Stimulated activated CD4-positive, alpha-beta T cell treated with anti-CD3 and anti-CD28 coated beads, TNF-alpha, amount 100 ng/mL, for 4 hours (primary cell): ENCODE measurements at places on chromosomes 12 and 14.

DNA sequence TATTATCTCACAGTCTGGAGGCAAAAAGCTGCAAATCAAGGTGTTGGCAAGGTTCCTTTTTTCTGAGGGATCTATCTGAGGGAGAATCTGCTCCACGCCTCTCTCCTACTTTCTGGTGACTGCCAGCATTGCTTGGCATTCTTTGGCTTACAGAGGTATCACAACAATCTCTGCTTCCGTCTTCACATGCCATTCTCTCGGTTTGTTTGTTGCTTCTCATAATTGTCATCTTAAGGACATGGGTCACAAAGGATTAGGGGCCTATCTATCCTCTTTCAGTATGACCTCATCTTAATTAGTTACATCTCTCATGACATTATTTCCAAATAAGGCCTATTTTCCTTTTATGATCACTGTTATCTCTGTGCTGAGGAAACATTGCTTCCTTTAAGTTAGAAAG lies 345.0 kb downstream of the FOXG1 start:
- DNase-seq, result no peak

GRCh38 chr12:19841451-19841850 lies 402.2 kb downstream of the AEBP2 start:
- no peak for DNase-seq

GRCh38 chr14:64823305-64823861 lies 56.3 kb downstream of the SPTB start:
- DNase-seq, result peak; percentile 35

- no peak for DNase-seq
Observed at GRCh38 chr12:22190969-22191368, 143.5 kb downstream of the ST8SIA1 start.

- no peak for DNase-seq
Observed at GRCh38 chr12:52044292-52044983, 6.8 kb upstream of the NR4A1 start.

DNA sequence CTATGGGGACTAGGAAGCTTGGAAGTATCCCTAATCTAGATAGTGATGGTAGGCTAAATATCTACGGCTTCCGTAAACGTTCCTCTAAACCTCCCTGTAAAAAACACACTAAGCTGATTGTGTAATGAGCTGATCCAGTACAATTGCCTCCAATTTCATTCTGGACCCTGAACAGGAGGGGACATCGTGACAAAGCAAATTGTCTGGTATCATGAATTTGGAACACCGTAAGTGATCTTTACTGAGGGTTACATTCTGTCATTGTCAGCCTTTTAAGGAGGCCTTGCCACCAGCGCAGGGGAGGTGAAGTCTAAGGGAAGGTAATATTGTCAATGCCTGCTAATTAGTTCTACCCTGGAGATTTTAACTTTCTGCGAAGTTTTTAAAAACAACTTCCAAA lies 487 bp upstream of the MGST1 start:
- DNase-seq, result no peak

DNA sequence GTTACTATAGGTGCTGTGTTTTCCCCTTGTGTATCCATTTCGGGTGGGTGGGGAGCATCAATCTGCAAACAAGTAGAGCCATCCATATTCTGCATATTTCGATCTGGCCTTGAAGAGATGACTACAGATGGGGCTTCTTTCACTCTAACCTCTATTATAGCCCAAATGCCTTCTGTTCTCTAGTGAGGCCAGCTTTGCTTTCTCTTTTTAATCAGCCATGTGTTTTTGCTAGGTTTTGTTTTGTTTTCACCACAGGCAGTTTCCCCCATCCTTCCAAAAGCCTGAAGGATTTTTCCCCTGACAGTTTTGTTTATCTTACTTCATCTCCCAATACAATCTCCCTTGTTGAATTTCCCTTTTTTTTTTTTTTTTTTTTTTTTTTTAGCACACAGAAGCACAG lies 224.1 kb downstream of the BTG1 start:
- DNase-seq, result no peak

DNA sequence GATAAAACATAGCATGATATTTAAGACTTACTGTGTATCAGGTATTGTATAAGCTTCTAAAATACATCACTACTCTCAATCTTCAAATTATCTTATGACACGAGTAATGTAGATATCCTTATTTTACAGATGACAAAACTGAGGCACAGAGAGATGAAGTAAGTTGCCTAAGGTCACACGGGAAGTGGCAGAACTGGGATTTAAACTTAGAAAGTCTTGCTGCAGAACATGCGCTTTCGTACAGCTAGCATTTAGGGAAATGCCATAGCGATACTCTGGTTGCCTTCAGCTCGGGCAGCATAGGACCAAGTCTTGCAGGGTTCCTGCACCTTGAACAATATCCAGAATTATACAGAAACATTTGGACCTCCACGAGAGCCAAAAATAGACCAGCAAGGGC lies 162.4 kb downstream of the BRMS1L start:
- DNase-seq, result no peak

GRCh38 chr14:67986131-67986841 lies 166.7 kb downstream of the RAD51B start:
- no peak for DNase-seq

DNA sequence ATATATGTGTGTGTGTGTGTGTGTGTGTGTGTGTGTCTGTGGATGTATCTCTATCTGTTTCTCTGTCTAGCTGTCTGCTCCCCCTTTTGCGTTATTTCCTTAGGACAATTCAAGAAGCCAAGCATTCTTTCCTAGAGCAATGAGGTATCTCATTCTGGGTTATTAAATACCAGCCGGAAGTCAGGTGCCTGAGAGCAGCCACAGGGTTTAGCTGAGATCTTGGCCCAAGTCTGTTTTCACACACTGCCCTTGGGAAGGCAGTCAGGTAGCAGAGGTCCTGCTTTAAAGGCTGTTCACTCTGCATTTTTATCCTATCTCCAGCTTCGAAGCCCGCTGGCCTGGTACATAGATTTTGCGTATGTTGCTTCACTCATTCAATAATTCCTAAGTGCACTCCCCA lies 76.8 kb downstream of the TSPAN9 start:
- DNase-seq, result no peak

GRCh38 chr14:91237219-91237618 lies 7.3 kb downstream of the GPR68 start:
- DNase-seq, result no peak

DNA sequence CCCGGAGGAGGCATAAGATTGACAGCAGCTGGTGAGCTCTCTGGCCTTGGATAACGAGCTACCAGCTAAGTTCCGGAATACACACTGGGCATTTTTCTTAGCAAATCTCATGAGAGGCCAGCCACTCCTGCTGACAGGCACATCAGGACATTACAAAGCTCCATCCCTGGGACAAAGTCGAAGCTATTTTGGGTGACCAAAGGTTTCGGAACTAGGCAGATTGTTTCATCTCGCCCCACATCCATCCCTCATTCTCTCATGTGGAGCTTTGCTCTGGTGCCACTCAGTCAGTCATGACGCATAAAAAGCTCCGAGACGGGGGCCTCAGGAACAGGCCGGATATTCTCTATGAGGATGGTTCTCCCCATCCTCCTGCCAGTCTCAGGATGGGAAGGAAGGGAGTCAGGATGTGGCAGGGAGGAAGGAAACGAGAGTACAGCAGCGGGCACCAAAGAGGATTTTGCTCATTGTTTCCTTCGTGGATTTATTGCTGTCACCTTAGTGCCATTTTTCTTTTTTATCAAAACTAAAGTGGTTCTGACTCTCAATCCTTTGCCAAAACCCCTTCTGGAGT lies 253.1 kb upstream of the FKBP4 start:
- DNase-seq, result no peak

DNA sequence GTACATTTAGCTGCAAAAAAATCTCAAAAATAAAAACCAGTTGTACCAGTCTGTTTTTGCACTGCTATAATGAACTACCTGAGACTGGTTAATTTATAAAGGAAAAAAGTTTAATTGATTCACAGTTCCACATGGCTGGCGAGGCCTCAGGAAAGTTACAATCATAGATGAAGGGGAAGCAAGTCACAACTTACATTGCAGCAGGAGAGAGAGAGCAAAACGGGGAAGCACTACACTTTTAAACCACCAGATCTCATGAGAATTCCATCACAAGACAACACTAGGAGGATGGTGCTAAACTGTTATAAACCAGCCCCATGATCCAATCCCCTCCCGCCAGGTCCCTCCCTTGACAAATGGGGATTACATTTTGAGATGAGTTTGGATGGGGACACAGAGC lies 186.0 kb downstream of the TMTC3 start:
- no peak for DNase-seq

DNA sequence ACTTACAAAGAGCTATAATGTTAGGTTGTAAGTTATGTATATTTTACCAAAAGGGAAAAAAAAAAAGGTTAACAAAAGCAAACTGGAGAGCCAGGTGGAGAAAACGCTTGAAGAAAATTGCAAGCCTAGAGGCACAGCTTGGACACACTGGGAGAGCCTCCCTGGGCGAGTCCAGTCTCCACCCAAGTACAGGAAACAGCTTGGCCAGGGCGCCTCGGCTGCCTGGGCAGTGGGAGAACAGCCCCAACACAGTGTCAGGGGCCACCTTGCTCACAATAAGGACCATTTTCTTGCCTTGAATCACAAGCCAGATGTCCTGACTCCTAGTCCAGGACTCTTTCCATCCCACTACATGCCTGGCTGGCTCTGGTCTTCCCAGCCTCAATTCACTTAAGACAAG lies 33.3 kb downstream of the TTC7B start:
- DNase-seq, result no peak

DNA sequence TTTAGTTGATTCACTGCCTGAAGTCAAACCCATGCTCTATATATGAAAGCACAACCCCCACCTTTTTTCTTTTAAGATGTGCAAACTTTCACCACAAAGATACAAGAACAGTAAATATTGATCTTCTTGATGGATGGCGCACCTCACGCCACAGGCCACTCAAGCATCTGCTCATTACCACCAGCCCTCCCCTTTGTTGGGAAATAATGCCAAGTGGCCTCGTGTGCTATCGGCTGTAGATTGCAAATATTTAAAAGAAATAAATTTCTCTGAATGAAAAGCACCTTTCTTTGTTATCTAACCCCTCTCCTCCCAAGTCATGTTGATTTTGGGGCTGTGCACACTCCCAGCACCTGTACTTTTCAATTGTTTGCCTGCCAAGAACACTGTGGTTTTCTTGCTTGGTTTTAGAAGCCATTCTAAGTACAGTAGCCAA lies 122.7 kb downstream of the C12orf42 start:
- no peak for DNase-seq

DNA sequence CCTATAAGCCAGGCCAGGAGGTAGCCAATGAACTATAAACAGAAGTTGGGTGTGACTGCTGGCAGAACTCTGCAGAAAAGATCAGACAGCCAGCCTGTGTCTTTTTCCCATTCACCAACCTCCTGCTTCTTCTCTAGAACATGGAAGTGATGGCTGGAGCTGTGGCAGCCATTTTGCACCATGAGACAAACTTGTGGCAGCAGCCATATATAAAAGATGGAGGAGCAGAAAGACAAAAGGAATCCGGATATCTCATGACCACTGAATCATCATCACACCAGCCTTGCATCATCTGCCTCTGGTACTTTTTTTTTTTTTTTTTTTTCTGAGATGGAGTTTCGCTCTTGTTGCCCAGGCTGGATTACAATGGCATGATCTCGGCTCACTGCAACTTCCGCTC lies 8.7 kb downstream of the BEGAIN start:
- DNase-seq, result no peak

DNA sequence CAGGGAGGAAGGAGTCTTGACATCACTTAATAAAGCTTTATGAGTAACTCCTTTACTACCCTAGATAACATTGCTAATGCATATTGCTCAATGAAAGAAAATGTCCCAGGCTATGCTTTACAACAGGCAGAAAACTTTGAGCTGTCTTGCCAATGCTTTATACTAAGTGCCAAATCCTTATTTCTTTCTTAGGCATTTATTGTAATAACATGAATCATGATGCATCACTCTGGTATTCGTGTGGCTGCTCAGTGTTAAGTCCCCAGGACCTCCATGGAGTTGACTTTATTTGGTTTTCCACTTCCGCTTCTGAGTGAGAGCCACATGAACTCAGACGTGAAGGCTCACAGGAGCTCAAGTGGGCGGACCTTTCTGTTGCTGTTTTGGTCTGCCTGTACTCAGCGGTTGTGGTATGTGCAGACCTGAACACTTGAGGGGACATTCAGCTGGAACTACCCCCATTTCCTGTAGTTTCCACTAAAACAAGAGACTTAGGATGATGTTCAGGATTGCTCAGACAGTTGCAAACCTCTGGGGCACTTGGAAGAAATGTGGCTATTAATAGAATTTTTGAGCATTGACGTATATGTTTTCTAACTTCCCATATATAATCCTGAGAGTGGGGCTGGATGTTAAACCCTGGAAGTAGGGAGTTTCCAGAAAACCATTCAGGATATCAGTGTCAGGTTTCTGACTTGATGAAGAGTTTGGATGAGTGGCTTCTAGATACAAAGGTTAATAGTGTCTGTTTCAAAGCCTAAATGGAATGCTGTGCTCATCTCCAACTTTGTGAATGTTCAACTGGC lies 258.6 kb downstream of the MSRB3 start:
- no peak for DNase-seq

GRCh38 chr14:106209755-106210154 lies 683.4 kb downstream of the TMEM121 start:
- DNase-seq, result no peak

DNA sequence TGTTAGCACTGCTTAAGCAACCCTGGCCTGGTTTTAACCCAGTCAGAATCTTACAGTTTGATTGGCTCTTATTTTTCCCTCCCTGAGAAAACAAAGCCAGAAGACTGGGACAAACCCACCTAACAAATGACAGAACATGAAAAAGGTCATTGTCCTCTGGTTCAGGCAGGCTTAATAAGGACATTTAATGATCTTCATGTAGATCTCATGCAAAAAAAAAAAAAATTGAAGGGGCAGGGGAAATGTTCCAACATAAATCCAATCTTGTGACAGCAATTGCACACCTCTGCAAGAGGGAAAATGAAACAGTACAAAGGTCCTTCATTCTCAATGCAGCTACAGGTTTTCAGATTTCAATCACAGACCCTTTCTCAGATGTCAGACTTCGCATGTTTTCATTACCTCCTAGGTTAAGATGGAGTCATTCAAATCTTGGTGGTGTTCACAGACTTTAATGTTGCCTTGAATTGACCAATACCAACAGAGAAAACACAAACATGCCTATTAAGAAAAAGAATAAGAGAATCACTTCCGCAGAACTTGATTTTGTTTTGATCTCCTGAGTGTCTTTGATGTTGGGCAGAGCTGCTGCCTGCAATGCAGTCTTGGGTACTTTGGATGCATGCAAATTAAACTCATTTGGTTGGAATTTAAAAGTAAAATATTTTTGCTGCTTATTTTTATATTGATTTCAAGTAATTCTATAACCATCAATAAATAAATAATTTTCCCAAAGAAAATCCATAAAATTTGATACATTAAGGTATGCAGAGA lies 359.0 kb downstream of the BTG1 start:
- no peak for DNase-seq

GRCh38 chr14:50560931-50561285 lies 963 bp downstream of the ATL1 start:
- peak; percentile 37 for DNase-seq
